ENCODE measurements at places on chromosomes 3 and 15.
A peak's percentile ranks its signal among the peaks of the same experiment; 100 is the strongest.

DNA sequence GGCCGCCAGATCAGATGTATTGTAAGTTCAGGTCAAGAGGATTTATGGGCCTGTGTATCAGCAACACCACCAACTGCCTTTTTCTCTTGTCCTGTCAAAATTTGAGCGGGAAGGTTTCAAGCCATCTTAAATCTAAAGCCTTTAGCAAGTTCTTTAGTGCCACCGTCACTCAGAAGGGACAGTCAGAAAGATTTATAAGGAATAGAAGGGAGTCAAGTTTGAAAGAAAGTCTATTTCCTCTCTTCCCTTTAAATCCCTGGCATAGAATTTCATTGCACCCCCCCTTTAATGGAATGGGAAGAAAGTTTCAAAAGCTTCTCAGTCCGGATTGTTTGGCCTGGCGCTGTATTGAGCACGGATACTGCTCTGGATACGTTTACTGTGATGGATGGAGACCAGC lies 359.4 kb downstream of the FEZF2 start:
- no peak for DNase-seq

DNA sequence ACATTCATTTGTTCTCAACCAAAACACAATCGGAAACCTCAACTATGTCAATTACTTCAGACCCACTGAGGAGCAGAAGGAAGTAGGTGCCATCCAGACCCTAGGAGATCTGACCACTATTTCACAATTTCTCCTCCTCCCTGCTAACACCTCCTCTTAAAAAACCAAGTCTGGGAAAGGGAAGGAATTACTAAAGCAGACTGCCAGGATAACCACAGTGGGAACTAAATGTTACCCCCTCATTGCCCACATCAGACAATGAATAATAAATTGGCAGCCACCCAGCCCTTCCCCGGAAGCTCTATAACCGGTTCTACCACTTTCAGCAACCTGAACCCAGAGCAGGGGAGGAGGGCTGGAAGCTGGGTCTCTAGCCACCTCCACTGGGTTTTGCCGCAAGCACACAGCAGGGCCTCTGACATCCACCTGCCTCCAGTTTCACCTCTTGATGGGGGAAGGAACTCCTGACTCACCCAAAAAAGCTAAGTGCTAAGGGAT lies 17.6 kb downstream of the C15orf62 start:
- peak; percentile 55 for DNase-seq

DNA sequence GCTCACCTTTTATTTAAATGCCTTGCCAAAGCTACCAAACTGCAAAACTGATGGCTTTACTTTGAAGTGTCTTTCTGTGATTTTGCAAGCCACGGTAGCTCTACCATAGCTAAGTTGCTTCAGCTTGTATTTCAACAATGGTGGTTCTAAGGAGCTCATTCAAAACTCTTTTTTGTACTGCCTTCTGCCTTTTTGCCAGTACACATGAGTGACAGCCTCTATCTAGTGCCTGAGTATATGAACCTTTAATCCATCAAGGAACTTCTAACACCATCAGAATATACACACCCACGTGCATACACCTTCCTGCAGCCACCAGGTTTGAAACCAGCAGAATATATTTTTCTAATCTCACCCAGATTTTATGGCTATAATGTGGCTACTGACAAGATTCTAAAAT lies 10.4 kb upstream of the NR2F2 start:
- DNase-seq = no peak

- peak; percentile 51 for DNase-seq
These were observed 148.9 kb upstream of the GBE1 start for GRCh38 chr3:81910244-81910852.

DNA sequence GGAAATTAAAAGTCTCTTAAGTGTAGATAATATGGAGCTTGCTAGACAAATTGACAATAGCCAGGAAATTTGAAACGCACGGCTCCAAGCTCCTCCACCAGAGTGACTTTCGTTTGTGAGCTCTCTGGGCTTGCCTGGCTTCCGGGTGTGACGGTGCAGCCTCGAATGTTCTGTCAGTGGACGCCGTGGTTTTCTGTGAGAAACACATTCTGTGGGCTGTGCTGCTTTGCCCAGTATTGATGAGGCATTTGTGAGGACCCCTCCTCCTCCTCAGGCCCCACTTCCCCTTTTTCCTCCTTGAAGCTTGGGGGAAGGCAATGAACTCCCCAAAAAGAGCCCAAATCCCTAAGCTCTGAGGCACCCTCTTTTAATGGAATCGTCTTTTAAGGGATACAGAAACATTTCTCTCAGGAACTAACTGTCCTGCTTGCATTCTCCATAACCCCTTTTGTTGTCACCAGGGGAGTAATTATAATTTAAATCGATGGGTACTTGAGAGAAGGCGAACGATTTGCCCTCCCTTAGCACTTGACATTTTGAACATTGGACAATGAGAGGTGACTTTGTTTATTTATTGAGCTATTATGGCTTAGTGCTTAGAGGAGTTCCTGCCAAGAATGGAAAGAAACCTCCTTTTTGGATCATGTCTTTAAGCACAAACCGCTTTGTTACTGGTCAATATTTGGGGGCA lies 40.8 kb downstream of the POLR2M start:
- DNase-seq = peak; percentile 18

DNA sequence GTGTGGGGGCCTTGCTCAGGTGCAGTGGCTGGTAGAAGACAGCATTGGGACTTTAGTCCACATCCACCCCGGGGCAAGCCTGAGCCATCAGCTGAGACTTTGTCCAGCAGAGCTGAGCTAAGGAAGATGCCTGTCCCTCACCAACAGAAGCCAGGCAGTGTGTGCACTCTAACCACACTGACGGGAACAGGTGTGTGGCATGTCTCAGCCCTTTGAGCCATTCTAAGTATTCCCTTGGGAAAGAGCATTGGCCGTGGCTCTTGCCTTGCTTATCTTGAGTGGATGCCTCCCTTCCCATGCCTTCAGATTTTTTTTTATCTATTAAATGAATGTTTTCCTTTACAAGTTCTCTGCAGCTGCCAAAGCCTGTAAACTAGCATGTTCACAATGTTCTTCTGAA lies 3.5 kb downstream of the GABRA5 start:
- no peak for DNase-seq

- no peak for DNase-seq
These were observed 112.3 kb upstream of the HES1 start for GRCh38 chr3:194023501-194024280.

DNA sequence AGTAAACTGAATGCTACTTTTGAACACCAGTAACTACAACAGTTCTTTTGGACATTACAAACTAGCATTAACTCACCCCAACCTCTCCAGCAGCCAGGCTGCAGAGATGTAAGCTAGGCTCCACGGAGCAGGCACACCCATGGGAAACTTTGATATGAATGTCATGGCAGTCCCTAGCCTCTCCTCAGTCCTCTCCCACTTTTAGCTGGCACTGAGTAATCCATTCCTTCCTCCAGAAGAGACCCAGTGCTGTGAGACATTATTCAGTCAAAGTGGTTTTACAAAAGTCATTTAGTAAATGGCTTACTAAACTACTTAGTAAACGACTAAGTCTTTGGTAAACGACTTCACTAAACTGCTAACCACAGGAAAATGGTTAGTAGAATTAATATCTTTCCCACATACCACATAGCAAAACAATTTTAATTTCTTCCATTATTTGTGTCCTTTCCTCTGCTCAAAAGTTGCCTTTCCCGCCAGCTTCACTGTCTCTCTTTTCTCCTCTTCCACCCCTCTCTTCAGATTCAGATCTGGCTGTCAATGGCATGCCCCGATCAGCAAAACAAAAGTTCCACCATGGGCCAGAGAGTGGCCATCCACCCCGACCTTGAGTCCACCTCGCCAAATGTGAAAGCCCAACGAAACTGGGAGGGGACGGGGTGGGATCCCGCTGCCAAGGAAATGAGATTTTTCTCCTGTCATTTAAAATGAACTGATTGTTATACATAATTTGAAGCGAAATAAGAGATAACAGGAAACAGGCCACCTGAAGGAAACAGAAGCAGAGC lies 67.5 kb upstream of the TJP1 start:
- DNase-seq = no peak

GRCh38 chr3:79421273-79421672 lies 346.5 kb downstream of the ROBO1 start:
- no peak for DNase-seq

DNA sequence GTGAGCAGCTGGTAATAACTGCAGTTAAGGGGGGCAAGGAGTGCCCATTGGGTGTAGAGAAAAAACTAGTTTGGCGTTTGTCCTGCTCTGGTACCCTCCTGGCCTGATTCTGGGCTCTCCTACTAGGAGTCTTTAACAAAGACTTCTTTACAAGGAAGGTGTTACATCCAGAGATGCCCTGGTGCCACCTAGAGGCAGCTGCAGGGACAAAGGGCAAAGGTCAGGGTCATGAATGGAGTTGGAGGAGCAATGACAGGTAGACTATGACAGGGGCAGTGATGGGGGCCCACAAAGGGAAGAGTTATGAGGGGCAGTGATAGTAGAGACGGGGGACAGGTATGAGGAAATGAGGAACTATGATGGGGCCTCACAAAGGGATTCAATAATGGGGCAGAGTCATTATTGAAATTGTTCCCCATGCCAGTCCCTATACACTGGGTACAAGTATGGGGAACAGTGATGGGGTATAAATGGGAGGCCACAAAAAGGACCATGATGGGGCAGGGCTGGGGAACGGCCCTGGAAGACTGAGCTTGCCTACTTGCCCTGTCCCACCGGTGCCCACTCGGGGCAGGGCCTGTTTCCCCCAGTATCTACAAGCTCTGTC lies 7.9 kb downstream of the CCDC71 start:
- DNase-seq = peak; percentile 55

- no peak for DNase-seq
These were observed 114.9 kb downstream of the TNIK start for GRCh38 chr3:171345107-171345843.

DNA sequence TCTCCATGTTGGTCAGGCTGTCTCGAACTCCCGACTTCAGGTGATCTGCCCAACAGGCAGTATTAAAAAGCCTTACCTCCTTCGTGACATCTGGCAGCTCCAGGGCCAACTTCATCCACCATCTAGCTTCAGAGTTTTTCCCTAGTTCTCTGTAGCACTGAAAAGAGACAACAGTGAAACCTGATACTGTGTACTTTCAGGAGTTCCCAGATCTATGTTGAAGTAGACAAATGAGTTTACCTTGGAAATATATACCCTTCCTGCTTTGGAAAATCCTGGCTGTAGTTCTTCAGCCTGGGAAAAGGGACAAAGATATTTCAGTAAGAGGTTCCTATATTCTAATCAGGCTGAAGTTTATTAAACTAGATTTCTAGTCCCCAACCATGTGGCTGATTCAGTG lies 18.0 kb downstream of the RMDN3 start:
- no peak for DNase-seq

GRCh38 chr15:74127255-74127953 lies 3.0 kb upstream of the ISLR2 start:
- peak; percentile 93 for DNase-seq

DNA sequence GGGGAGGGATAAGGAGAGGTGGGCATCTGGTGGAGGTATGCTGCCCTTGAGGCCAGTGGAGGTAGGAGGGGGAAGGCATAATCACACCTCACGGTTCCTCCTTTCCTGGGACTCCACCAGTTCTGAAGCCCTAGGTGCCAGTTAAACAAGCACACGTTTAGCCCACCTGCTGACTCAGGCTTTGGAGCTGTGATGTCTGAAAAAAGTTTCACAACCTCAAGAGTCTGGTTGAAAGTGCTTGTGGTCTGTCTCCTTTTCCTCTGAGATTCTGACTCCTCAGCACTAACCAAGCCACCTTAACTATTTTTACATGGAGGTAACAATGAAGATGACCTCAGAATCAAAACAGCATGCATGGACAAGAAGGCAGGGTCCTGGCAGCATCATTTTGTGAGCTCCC lies 23.0 kb downstream of the HPS3 start:
- DNase-seq = peak; percentile 64

GRCh38 chr3:15181511-15181910 lies 24.5 kb upstream of the CAPN7 start:
- DNase-seq = no peak

GRCh38 chr3:129794311-129795185 lies 99.0 kb downstream of the TMCC1 start:
- peak; percentile 7 for DNase-seq

DNA sequence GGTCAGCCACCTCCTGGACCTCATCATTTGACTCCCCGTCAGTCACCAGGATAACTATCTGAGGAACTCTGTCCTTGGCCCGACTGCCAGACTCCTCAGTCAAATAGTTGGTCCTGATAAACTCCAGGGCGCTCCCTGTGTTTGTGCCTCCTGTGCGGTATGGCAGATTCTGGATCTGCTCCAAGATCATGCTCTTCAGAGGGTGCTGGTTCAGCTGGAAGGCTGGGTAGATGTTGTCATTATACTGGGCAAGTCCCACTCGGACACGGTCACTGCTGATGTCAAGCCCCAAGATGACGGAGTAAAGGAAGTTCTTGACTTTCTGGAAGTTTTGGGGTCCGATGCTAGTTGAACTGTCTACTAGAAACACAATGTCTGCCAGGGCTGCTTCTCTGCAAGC lies 31.1 kb upstream of the CAPN7 start:
- DNase-seq = no peak

DNA sequence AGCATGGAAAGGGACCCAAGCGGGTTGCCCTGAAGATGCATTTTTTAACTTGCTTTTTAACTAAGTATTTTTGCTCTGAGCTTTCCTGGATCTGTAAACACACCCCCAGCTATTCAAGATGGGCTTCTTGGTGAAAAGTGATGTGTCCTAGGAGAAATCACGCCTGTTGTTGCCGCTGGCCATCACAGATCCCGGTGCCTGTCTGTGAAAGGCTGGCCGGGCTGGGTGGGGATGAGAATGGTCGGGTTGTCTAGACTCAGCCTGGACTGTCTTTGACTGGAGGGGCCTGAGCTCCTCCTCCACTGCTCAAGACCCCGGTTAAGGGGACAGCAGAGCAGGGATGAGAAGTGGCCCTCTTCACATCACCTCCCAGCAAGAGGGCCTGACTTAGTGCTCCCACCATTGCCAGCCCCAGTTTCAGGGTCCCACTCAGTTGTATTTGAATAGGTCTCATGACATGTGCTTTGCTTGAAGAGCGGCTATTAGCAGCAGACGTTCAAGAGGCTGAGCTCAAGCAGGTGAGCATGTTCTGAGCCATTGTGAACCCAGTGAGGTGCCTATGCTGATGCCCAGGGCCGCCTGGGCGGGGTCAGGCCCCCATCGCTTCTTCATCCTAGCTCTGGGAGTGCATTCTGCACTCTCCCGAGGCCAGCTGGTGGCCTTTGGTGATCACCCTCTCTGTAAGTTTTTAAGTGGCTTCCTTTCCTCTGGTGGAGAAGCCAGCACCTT lies 79.9 kb downstream of the IGF1R start:
- DNase-seq = no peak

- no peak for DNase-seq
These were observed 25.2 kb upstream of the ACP3 start for GRCh38 chr3:132292042-132292441.

- DNase-seq = no peak
These were observed 844.3 kb upstream of the NR2F2 start for GRCh38 chr15:95486224-95486623.

- DNase-seq = no peak
These were observed 82.8 kb downstream of the SEMA5B start for GRCh38 chr3:122944671-122945161.

GRCh38 chr3:4426782-4427344 lies 40.2 kb downstream of the SUMF1 start:
- DNase-seq = peak; percentile 96

GRCh38 chr3:50304601-50305000 lies 1.2 kb upstream of the HYAL1 start:
- DNase-seq = no peak

All from suppressor macrophage (primary cell).